ENCODE measurements at places on chromosomes 3 and 15.

DNA sequence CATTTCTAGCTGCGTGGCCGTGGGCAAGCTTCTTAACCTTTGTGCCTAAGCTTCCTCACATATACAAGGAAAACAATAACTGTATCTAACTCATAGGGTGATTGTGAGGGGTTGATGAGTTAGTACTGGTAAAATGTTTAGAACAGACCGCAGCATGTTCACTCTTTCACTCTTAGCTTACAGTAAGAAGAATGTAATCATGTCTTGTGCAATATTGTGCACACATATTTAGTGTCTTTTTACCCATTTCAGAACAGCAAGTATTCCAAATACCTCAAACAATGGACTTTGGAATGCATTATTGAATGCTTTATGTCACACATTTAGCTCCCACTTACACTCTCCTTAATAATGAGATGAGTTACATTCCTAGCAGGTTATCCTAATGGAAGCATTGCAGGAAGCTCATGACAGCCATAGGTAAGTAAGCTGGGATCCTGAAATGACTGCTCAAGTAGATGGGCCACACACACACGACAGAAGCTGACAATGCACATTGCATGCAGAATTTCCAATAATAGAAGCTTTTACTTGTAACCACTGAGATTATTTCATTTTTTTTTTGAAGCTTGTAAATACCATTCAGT lies 468.9 kb upstream of the WNT5A start:
- no peak for DNase-seq

GRCh38 chr3:140446734-140447133 lies 231.1 kb upstream of the TRIM42 start:
- no peak for DNase-seq

DNA sequence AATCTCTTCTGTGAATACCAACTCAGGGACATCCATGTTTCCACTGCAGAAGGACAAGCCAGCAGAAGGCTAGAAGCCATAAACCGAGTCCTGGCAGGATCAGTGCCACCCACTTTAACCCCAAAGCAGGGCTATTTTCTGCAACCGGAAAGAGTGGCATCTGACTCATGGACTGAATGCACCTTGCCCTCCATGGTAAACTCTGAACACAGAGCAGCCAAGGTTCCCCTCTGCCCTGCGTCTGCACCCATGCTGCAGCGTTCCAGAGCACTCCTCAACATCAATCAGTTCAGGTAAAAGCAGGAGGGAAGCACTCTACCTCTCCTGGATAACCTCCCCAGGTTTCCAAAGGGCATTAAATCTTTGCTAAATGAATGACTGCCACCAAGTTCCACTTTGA lies 801 bp upstream of the NGRN start:
- peak; percentile 33 for DNase-seq

DNA sequence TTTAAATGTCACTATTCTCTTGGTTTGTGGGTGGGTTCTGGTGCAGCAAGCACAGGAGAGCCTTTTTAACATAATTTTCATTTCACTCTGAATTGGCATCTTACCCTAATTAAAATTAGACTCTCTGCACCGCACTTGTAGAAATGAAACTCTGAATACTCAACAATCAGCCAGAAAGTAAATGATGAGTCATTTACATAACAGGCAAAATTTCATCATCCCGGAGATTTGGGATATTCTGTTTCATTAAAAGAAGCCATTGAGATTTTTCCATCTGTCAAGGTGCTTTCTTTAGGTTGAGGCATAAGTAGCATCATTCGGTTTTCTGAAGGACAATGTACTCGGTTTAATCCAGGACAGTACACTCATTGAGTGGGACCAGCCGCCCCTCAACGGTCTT lies 111.0 kb downstream of the RFTN1 start:
- DNase-seq, result no peak

DNA sequence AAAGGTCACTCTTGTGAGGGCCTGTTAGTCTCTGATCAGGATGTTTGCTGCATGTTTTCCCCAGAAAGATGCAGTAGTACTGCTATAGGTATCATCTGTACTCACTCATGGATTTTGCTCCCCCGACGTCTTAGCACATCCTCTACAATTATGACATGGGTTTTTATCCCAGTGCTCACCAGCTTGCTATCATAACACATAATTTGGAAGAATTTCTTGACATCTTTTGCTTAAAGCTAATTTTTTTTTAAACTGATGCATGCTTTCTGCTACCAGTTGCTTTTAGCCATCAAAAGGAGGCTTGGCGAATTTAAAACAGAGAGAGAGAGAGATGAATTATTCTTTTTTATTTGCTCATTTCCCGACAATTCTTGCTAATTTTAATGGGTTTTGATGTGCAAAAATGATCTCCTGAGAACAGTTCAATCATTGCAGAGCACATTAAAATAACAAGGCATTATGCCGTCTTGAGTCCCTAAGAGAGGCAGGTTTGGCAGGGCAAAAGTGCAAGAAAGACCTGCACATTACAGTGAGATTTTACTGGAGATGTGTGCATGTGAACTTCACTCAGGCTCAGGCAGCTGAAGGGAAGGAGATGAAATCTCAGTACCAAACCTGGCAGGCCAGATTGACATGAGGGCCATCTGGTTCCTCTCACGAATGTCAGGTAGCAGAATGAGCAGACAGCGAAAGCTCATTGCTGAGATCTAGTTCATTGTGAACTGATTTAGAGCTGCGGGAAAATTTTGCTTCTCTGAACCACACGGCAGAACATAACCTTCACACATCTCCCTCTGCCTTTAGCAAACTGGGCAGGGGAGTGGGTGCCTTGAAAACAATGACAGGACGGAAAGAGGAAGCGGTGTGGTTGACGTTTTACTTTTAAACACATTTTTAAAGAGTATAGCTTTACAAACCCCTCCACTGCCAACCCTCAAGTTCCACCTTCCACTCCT lies 25.9 kb upstream of the GOLGA8B start:
- no peak for DNase-seq

DNA sequence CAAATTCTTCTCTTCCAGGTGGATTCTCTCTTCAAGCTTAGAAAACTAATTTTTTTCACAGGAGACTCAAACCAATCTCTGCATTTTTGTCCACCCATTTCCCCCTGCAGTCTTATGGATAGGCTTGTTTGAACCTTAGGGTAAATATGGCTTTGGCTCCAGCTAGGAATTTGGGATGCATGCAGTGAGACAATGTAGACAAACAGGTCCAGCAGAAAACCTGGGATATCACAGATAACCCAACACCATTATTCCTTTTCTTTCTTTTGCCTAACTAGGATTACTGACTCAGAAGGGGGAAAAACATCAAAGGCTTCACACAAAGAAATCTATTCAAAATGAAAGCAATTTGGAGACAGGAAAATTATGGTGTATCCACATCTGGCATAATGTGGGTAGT lies 11.2 kb upstream of the SEMA5B start:
- DNase-seq, result no peak

- DNase-seq, result peak; percentile 42
These were observed 808 bp downstream of the BCL6 start for GRCh38 chr3:187744169-187745151.

DNA sequence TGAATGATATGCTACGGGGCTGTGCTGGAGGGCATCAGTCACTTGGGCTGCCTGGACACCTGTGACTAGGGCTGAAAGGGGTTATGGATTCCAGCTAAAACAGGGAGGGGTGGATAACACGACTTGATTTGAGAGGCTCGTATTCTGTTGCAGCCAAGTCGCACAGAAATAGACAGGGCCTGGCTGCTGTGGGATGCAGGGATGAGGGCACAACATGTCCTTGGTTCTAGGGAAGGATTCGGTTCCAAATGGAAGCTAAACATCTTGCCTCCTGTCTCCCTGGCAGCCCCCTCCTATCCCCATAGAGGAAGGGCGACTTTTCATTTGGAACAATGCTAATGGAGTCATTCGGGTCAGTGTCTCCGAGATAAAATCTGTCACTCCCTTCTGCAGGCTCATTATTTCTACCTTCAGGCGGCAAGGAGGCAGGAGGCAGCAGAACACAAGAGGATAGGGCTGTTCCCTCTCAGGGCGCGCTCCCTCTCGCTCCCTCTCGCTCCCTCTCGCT lies 433.8 kb upstream of the RBMS3 start:
- no peak for DNase-seq

- no peak for DNase-seq
These were observed 14.0 kb downstream of the UBE2E1 start for GRCh38 chr3:23819599-23820360.

Data from stimulated activated naive CD4-positive, alpha-beta T cell treated with Interleukin-2 at 50 U/mL for 16 hours (primary cell).